ENCODE measurements at places on chromosomes 1 and 21. TPM values are rescaled to one million over a fixed set of nuclear protein-coding genes. Genes with fewer than 3 reads are reported as not detected.

DNA sequence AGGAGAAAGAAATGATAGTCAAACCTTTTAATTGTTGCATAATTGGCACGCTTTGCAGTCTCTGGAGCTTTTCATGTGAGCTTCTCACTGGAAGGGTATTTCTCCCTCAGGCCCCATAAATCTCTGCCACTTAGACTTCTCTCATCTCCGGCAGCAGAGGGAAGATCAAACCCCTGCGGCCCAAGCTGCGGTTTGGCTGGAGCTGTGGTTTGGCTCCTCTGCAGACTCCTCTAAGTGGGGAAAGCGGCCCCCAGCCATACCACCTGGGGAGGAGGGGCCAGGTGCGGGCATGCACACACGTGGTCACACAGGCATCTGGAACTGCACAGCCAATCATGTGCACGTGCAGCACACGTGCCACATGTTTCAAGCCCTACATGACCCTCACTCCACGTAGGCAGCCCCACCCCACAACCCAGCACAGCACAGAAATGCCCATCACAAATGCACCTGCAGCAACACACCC, 58.3 kb downstream of the UBE2T start:
- no peaks in the 10 kb centered on the region for H3K36me3 ChIP-seq
- no peak overlapping the region for H3K4me3 ChIP-seq
- no peak overlapping the region for H3K27ac ChIP-seq
- H3K4me1 ChIP-seq = peaks cover 4% of the 10 kb centered on the region
- H3K27me3 ChIP-seq = no peaks in the 10 kb centered on the region
- ATAC-seq = peak; percentile 16

DNA sequence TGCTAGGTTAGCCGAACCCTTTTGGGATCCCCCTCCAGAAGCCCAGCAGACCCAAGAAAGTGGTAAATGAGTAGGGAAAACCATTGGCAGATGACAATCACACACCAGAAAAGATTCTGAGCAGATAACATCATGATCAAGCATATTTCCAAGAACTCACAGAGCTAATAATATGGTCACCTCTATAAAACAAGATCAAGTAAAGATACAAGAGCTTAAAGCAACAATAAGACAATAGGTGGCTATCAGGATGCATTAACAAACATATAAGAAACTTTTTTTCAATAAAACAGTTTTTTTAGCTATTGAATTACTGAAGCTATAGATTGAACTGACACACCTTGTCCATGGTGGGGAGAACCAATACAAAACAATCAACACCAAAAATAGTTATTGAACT, 29.0 kb downstream of the UBASH3A start:
- H3K27ac ChIP-seq = peak overlapping the region; percentile 2
- no peak overlapping the region for H3K4me3 ChIP-seq
- peaks cover 84% of the 10 kb centered on the region for H3K36me3 ChIP-seq
- peaks cover 27% of the 10 kb centered on the region for H3K4me1 ChIP-seq
- H3K27me3 ChIP-seq = no peaks in the 10 kb centered on the region

- H3K4me3 ChIP-seq = no peak overlapping the region
- H3K27me3 ChIP-seq = no peaks in the 10 kb centered on the region
- H3K36me3 ChIP-seq = no peaks in the 10 kb centered on the region
- no peak for ATAC-seq
- H3K4me1 ChIP-seq = peaks cover 26% of the 10 kb centered on the region
These were observed 18.8 kb downstream of the USP25 start for GRCh38 chr21:15748586-15748985.

DNA sequence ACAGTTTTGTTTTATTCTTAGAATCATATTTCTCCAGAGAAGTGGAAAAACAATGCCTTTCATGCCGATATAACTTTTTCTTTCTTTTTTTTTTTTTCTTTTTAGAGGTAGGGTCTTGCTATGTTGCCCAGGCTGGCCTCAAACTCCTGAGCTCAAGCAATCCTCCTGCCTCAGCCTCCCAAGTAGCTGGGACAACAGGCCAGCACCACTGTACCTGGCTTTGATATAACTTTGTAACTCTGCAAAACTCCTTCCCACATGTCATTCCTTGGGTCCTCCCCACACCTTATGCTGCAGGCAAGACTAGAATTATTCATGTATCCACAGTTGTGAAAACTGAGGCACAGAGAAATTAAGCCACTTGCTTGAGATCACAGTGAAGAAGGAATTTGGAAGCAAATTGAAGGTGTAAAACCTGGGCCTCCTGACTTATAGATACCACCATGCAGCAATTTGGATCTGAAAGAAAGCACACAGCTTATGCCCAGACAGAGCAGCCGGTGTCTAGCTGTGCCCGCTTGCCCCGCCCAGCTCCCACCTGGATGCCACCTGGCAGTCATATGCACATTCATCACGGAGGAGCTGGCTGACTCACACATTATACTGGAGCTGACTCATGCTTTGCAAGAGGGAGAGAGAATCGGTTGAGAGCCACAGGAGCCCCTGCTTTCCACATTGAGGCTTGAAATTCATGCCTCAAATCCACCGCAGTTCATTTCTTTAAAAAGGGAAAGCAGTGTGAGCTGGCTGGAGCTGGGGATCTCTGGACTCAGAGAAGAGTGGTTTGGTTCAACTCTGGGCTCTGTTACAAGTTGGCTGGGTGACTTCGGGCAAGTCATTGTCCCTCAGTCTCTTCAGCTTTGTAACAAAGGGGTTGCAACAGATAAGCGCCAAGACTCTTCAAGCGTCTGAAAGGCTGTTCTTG, 8.3 kb upstream of the SLC2A1 start:
- peak overlapping the region; percentile 19 for H3K27ac ChIP-seq
- peaks cover 10% of the 10 kb centered on the region for H3K4me1 ChIP-seq
- no peaks in the 10 kb centered on the region for H3K36me3 ChIP-seq

DNA sequence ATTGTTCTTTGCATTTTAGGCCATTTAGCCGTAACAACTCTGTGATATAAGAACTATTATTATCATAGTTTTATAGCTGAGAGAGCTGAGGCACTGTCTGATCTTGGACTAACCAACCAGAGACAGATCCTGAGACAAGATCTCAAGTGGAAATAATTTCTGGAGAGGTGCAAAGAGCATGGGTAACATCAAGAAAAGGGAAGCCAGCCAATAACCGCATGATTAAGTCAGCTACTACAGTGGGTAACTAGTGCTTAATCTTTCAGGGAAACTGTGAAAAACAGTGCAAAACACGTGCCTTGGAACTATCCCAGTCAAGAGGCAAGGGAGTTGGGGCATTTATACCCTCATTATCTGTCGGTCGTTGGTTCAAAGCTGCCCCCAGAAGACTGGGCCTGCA, 105.8 kb downstream of the OMA1 start:
- H3K27me3 ChIP-seq = no peaks in the 10 kb centered on the region
- no peak overlapping the region for H3K4me3 ChIP-seq
- H3K27ac ChIP-seq = no peak overlapping the region
- H3K4me1 ChIP-seq = no peaks in the 10 kb centered on the region

GRCh38 chr1:15401391-15402055, 8.2 kb upstream of the EFHD2 start:
- H3K36me3 ChIP-seq = no peaks in the 10 kb centered on the region
- no peak overlapping the region for H3K4me3 ChIP-seq
- ATAC-seq = no peak
- H3K27me3 ChIP-seq = no peaks in the 10 kb centered on the region
- H3K27ac ChIP-seq = no peak overlapping the region

Gene LMOD1
- not detected for total RNA-seq

DNA sequence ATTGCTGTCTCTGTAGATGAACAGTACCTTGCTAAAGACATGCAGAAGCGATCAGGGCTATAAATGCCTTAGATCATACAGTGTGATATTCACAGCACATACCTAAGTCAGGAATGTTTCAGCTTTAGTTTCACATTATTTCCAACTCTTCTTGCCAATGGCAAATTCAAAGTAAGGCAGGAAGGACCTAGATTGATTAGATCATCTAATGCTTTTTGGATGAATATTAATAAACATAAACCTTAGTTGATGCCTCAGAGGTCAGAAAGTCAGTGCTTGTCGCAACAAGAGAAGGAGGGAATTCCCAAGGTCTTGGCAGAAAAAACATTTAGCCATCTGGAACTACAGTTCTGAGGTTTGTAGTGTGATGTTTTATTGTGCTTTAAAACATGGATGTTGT, 122.3 kb downstream of the TNFSF18 start:
- no peak for ATAC-seq
- H3K4me3 ChIP-seq = no peak overlapping the region
- H3K27ac ChIP-seq = no peak overlapping the region
- H3K4me1 ChIP-seq = peaks cover 5% of the 10 kb centered on the region
- no peaks in the 10 kb centered on the region for H3K27me3 ChIP-seq
- no peaks in the 10 kb centered on the region for H3K36me3 ChIP-seq

DNA sequence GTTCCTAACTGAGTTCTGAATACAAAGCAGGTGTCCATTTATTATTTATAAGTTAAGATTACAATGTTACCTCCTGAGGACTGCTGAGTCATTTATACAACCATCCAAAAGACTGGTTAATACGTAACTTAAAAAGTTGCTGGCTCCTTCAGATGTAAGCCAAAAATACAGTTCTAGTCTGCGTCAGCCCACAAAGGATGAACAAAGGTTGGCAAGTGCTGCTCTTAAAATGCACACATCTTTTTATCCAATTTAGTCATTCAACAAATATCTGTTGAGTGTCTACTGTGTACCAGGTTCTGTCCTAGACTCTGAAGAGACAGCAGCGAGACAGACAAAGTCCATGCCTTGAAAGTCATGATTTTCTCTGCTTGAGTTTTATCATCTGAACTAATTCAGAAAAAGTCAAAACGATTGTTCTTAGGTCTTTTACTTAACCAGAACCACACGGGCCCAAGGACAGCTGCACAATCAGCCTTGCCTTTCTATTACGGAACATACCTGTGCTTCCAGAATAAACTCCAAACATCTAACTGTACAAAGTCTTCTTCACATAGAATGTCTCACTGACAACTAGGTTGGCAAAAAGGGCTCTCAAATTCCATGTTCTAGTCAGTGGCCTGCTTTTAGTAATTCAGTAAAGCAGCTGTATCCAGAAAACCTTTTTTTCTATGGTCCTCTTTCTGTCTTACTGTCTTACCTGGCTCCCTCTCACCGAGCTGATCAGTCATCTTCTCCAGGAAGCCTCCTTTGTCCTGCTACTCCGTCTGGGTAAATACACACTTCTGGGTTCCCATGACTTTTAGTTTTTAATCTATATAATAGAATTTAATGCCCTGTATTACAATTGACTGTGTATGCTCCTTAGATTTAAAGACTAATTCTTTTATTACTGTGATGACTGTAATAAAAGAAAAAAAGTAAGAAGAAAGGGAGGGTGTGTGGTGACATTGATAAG, 15.5 kb upstream of the CNN3 start:
- H3K4me1 ChIP-seq = no peaks in the 10 kb centered on the region
- H3K4me3 ChIP-seq = no peak overlapping the region
- ATAC-seq = no peak
- H3K27me3 ChIP-seq = peaks cover 22% of the 10 kb centered on the region
- H3K27ac ChIP-seq = no peak overlapping the region

DNA sequence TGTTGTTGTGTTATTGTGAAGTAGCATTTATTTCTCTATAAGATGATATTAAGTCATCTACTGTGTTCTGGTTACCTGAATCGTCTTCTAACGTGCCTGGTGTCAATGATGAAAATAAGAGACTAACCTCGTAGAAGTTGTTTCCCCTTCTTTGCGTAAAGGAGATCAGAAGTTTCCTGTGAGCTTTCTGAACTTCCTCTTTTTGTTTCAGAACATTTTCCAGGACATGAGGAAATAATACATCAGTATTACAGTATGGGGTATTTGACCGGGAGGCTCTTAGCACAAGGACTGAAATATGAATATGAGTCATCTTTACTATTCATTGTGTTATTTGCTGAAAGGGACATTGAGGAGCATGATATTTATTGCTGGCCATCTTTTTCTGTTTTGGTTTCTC, 1.3 kb downstream of the ST6GALNAC3 start:
- H3K27ac ChIP-seq = no peak overlapping the region
- no peaks in the 10 kb centered on the region for H3K36me3 ChIP-seq
- H3K4me1 ChIP-seq = peaks cover 4% of the 10 kb centered on the region
- no peak for ATAC-seq

- no peaks in the 10 kb centered on the region for H3K36me3 ChIP-seq
- no peak overlapping the region for H3K27ac ChIP-seq
- ATAC-seq = no peak
- H3K4me1 ChIP-seq = no peaks in the 10 kb centered on the region
- H3K27me3 ChIP-seq = peaks cover 9% of the 10 kb centered on the region
These were observed 15.9 kb downstream of the KIAA1614 start for GRCh38 chr1:180928331-180929230.

DNA sequence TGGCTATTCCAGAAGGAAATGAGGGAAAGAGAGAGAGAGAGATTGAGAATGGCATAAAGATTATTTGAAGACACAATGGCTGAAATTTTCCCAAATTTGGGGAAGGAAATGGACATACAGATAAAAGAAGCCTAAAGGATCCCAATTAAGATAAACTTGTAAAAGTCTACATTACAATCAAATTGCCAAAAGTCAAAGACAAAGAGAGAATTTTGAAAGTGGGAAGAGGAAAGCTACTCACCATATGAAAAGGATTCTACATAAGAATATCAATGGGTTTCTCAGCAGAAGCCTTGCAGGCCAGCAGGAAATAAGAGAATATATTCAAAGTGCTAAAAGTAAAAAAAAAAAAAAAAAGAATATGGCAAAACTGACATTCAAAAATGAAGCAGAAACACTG, 233.0 kb upstream of the NFIA start:
- peaks cover 19% of the 10 kb centered on the region for H3K27me3 ChIP-seq
- no peak for ATAC-seq
- H3K4me3 ChIP-seq = no peak overlapping the region
- H3K4me1 ChIP-seq = no peaks in the 10 kb centered on the region
- H3K27ac ChIP-seq = no peak overlapping the region

GRCh38 chr1:181326348-181326747, 157.0 kb upstream of the CACNA1E start:
- no peaks in the 10 kb centered on the region for H3K36me3 ChIP-seq
- H3K4me1 ChIP-seq = no peaks in the 10 kb centered on the region
- ATAC-seq = no peak
- H3K27me3 ChIP-seq = peaks cover 4% of the 10 kb centered on the region

- H3K27ac ChIP-seq = no peak overlapping the region
- no peaks in the 10 kb centered on the region for H3K36me3 ChIP-seq
- H3K4me3 ChIP-seq = no peak overlapping the region
These were observed 10.0 kb downstream of the C1orf198 start for GRCh38 chr1:230858236-230858820.

- no peak overlapping the region for H3K27ac ChIP-seq
- H3K27me3 ChIP-seq = peaks cover 32% of the 10 kb centered on the region
- no peak for ATAC-seq
These were observed 33.0 kb upstream of the PRRX1 start for GRCh38 chr1:170630977-170631376.
